ENCODE measurements at places on chromosomes 3 and 15.

DNA sequence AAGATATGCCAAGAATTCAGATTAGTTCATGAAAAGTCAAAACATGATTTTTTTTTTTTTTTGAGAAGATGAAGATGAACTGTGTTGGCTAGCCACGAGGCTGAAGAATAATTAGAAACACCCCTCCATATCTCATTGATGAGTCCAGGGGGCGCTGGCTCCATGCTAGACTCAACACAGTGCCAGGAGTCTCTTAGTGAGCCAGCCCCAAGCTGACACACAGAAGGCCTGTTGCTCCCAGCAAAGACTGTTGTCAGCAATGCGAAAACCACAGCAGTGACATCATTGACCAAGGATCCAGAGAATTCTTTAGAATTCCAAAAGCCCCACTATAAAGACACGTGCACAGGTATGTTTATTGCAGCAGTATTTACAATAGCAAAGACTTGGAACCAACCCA is 185.2 kb downstream of the ANXA2 start:
- DNase-seq = peak; percentile 7

GRCh38 chr3:183814240-183814639 is 11.1 kb downstream of the MAP6D1 start:
- DNase-seq = no peak

DNA sequence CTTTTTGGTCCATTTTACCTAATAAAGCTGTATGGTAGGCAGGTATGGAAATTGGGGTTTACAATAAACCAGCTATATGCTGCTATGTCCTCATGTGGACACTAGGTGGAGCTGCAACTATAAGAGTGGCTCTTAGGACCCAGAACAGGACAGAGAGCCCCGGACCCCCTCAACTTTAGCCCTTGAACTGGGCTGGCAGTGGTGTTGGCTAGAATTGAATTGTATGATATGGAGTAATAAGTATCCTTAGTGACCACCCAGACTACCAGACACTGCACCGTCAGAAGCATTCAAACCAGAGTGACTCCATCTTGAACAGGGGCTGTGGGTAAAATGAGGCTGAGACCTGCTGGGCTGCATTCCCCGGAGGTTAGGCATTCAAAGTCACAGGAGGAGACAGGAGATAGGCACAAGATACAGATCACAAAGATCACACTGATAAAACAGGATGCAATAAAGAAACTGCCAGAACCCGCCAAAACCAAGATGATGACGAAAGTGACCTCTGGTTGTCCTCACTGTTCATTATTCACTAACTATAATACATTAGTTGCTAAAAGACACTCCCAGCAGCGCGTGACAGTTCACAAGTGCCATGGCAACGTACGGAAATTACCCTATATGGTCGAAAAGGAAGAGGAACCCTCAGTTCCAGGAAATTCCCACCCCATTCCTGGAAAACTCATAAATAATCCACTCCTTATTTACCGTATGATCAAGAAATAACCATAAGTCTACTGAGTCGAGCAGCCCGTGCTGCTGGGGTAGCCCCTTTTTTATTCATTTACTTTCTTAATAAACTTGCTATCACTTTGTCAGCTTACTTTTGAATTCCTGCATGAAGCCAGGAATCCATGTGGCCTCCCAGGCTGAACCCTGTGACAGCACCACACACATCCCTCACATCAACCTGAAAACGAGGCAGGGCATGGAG is 68.7 kb upstream of the BLM start:
- DNase-seq = no peak

GRCh38 chr3:181919375-181919774 is 207.7 kb downstream of the SOX2 start:
- DNase-seq = no peak

DNA sequence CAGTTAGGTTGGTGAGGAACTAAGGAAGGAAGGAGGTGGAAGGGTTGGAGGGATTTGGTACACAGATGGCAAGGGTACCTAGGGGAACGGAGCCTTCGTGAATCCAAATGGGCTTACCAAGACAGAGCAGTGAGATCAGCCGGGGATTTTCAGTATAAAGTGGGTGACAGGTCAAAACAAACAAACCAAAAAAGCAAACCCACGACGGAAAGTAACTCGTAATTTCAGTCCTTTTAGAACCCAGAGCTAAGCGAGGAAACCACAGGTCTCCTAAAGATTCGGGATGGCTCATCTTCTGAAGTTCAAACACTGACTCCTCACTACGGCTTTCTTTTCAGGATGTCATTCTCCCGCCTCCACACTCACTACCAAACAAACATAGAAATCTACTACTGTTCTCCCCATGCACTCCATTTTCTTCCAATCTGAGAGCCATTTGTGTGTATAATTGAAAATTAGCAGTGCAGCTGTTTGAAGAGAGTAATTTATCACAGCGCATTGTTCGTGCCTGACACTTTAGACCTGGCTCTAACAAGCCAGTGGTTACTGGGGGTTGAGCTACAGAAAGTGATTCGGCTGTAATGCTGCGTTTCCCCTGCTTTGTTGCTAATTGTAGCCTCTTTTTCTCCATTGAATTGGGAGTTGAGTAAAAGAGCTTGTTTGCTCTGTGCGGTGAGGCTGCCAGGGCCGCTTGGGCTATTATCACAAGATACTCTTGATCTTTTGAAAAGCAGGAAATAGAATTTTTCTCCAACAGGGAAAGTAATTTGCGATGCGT is 64.7 kb upstream of the CCDC39 start:
- DNase-seq = no peak

DNA sequence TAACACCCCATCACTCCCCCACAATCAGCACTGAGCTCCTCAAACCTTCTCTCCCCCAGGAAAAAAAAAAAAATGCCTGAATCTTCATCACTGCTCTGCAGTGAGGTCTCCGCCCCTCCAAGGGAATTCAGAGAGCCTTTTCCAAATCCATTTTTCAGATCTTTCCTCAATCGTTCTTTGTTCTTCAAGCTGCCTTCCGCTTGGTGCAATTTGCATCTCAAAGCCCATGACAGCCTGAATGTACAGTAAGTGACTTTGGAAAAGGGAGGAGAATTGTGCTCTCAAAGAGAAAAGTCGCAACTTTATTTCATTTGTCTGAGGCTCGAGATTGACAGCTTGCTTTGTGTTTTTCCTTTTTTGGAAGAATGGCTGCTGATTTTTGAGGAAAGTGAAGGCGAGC is 75.0 kb downstream of the CORO2B start:
- no peak for DNase-seq

DNA sequence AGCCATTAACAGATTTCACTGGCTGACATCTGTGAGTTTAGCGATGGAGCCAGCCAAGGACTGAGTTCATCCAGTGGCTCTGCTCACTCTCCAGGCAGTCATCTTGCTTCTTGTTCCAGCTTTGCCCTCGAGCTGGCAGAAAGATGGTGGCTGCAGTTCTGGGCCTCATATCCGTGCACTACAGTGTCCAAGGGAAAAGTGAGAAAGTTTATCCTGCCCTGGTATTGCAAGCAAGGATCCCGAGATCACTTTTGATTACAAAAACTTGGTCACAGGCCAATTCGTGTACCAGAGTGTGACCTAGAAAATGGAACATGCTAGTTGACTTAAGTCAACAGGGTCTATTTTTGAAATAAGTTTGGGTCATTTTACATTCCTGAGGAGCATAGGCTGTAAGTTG is 288.0 kb upstream of the CHRM5 start:
- no peak for DNase-seq

DNA sequence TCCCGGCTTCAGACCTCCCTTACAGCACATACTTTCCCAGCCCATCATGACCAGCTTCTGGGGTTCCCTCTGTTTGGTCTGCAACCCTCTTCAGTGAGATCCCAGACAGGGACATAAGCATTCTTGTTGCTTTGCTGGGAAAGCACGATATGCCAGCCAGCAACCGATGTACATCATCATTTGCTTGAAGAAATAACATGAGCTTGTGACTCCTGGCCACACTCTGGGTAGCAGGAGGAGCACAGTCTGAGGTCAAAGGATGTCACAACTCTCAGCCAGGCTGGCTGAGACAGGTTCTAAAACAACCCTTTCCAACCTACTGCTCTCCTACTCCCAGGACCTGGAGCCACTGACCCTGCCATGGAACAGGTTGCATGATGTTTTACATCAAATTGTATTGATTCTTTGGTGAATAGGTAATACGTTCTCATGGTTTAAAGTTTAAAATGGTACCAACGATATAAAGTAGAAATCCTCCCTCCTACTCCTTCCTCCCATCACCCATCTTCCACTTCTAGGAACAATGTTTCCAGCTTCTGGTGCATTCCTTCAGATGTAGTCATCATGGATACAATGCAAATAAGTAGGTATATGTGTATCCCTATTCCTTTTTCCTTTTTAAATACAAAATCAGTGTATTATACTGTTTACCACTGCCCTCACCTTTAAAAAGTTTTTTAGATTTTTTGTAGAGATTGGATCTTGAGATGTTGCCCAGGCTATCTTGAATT is 190.3 kb downstream of the OPA1 start:
- no peak for DNase-seq

- no peak for DNase-seq
Measured at GRCh38 chr3:24523988-24524727, 29.5 kb upstream of the THRB start.

Data from kidney epithelial cell (primary cell).